ENCODE measurements at places on chromosomes 2 and 18.

- no peak for DNase-seq
Observed at GRCh38 chr2:24231461-24231881, 56.6 kb downstream of the FAM228A start.

GRCh38 chr2:8389431-8390108 is 292.3 kb upstream of the ID2 start:
- DNase-seq = no peak

DNA sequence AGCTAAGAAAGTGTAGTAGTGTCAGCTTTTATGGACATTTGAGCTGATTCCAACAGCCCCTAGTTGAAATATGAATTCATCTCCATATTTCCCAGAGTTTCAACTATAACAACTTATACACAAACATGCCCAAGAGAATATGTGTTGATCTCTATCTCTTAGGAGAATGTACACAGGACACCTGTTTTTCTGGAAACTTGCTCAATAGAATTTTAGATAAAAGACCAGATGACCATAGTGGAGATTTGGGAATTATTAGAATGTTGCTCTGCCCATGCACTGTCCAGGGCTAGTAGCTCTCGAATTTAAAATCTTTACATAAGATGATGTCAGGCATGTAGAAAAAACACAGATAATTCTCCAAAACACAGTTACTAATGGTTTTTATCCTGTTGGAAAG is 162.3 kb upstream of the VRK2 start:
- DNase-seq = no peak

DNA sequence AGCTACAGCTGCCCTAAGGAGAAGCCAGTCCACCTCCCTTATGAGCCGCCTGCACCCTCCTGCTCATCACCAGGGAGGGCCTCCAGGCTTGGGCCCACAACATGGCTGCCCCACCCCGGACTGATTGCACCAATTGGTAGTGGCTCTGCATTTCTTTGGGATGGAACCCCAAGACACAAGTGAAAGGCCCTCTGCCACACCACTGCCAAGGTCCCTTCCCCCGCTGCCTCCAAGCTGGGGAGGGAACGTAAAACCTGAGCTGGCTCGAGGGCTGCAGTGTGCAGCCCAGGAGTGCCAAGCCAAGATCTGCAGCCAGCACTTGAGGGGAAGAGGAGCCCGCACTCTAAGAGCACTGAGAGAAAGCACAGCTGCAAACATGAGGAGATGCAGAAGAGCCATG is 97.3 kb downstream of the EFEMP1 start:
- DNase-seq = no peak
